ENCODE measurements at places on chromosomes 2 and 18. TPM values are rescaled to one million over a fixed set of nuclear protein-coding genes. Genes with fewer than 3 reads are reported as not detected.

NRP2 gene
- total RNA-seq = 8.2 TPM

KCNG3 gene
- total RNA-seq = 0.05 TPM

GREB1 gene
- 2.3 TPM for total RNA-seq

DSG4 gene
- total RNA-seq = not detected

SERPINB11 gene
- not detected for total RNA-seq

AGPS gene
- 26.4 TPM for total RNA-seq

PDE11A gene
- not detected for total RNA-seq

IL1F10 gene
- total RNA-seq = not detected

QPCT gene
- 1.9 TPM for total RNA-seq

PKDCC gene
- total RNA-seq = 65.5 TPM

MC5R gene
- not detected for total RNA-seq

MFSD2B gene
- total RNA-seq = 0.10 TPM

RNPEPL1 gene
- 25.7 TPM for total RNA-seq

SPP2 gene
- total RNA-seq = not detected

CENPA gene
- total RNA-seq = 0.87 TPM

GCKR gene
- total RNA-seq = 0.44 TPM

BBS5 gene
- total RNA-seq = 6.7 TPM

CDKL4 gene
- 0.50 TPM for total RNA-seq

POTEC gene
- total RNA-seq = not detected

ALKAL2 gene
- not detected for total RNA-seq

HRH4 gene
- total RNA-seq = not detected

DQX1 gene
- total RNA-seq = not detected

OTOF gene
- total RNA-seq = 0.54 TPM

VAPA gene
- 155 TPM for total RNA-seq

ATIC gene
- total RNA-seq = 50.4 TPM

AQP12B gene
- total RNA-seq = not detected

IL1A gene
- total RNA-seq = 0.05 TPM

PSMA8 gene
- not detected for total RNA-seq

FSIP2 gene
- total RNA-seq = under 0.01 TPM

GALNT5 gene
- total RNA-seq = 11.3 TPM

OR6B2 gene
- total RNA-seq = not detected
